Fibroblast of pulmonary artery (primary cell): ENCODE measurements at places on chromosomes 13 and 19.

DNA sequence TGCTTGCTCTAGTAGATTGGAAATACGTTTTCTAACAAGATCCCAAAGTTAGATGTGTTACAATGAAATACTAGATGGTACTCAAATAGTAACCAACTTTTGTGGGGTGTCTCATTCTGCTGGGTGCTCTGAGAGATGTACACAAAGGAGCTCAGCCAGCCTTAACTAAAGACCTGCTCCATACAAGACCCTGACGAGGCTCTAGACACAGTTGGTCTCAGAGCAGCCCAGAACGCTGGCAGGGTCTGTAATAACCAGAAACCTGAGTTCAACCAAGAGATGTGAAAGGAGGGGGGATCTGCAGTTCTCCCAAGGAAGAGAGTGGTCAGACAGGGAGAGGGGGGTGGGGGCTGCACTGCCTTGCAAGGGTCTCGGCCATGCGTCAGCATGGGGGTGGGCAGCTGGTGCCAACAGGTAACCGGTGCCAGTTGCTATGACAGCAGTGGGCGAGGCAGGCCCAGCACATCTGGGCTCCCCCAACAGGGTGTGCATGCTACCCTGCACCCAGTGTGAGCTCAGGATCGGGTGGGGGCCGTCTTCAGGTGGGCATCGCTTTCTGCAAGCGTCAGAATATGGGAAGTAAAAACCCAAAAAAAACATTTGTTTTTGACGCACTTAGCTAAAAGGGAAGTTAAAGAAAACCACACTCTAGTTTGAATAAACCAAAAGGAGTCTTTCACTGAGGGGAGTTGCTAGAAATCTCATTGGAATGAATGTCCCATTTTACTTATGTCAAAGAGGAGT, 68.0 kb upstream of the GPR183 start:
- DNase-seq, result no peak

DNA sequence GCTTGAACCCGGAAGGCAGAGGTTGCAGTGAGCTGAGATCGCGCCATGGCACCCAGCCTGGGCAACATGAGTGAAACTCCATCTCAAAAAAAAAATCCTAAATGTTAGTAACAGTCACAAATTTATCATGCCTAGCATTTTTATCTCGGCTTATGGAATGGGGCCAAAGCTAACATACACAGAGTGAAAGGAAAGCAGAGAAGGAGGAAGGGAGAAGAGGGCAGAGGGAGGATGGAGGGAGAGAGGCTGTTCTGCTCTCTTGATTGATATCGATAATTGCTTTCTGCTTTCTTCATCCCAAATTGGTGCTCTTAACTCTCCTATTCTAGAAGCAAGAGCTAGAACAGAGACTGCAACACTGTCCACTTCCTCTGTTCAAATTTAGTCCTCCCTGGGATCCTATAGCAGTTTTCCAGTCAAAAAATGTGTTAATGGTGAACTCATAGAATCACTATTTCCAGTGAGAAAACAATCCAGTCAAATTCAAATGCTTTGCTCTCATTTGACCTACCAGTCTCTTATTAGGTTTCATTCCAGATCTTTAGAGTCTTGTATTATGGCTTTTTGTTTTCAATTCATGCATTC, 15.8 kb upstream of the TUBGCP3 start:
- DNase-seq, result peak; percentile 53

DNA sequence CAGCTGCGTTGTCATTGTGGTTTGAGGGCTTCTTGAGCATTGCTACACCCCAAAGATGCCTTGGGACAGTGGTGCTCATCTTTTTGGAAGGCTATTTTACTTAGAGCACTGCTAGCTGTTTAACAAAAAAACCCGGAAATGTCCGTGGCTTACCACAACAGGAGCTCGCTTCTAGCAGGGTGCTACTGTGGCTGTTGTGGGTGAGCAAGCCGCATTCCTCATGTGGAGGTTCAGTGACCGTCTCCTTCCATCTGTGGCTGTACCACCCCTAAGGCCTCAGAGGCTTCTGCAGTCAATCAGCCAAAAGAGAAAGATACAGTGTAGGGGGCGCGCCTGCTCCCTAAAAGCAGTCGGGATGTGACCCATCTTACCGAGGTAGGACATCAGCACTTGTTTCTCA, 1004.2 kb downstream of the UQCRFS1 start:
- DNase-seq, result no peak

DNA sequence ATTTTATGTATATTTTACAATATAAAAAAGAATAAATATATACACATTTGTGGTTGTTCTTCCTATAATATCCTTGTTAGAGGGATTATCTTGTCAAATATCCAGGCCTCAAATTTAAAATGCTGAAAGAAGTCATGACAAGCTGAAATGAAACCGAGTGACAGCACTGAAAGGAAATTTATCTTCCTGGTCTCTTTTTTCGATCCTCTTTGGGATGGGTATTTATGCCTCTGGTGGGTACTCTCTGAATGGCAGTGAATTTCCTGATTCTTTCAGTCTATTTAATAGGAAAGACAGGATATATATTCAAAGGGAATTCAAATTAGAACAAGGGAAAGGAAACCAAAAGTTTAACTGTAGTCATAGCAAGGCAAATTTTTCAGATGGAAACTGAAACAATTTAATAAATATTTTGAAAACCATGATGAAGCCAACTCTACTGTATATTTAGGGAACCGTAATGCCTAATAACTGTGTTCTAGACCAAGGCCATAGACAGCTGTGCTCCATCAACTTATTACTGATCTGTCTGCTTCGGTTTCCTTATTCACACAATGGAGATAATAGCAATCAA, 97.9 kb downstream of the DLEU7 start:
- no peak for DNase-seq

DNA sequence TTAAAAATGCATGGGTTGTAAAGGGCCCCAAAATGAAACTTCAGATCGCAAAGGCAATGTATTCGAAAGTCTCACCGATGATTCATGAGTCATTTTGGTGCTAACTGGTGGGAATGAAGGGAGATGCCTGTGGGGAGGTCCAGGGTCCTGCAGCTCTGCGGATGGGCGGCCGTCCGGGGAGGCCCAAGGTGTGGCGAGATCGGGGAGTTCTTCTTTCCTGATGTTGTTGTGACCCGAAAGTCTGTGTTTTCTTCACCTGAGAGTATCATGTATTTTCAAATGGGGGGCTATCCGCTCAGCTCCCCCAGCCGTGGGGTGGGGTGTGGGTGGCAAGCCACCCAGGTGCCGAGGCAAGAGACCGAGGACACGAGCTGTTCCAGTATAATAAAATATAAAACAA, 36.5 kb downstream of the TFDP1 start:
- DNase-seq, result no peak

- DNase-seq, result no peak
These were observed 102.3 kb downstream of the GPC6 start for GRCh38 chr13:93328943-93329342.

DNA sequence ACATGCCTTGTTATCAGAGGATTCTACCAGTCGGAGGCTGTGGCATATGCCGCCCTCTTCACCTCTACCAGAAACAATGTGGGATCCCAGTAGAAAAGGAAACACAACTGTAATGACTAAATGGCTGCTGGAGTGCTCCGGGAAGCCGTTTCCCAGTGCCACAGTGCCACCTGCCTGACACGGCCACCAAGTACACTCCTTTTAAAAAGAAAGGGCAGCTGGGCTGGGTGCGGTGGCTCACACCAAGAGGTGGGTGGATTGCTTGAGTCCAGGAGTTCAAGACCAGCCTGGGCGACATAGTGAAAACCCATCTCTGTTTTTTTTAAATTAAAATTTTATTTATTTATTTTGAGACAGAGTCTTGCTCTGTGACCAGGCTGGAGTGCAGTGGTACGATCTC, 67.3 kb downstream of the TRPM4 start:
- peak; percentile 67 for DNase-seq

DNA sequence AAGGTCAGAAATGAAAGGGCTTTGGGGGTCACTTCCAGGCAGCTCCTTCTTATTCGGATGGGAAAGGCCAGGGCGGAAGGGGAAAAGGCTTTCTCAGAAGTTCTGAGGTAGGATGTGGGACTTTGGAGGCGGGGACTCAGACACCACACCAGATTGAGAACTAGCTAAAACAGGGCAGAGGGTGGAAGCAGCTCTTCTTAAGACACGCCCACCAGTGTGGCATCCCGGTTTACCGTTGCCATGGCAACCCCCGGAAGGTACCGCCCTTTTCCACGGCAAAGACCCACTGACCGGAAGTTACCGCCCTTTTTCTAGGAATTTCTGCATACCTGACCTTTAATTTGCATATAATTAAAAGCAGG, 3.8 kb upstream of the LILRA5 start:
- no peak for DNase-seq

- DNase-seq, result no peak
These were observed 16.4 kb downstream of the PLEKHF1 start for GRCh38 chr19:29681422-29682235.

- DNase-seq, result peak; percentile 68
These were observed 114.3 kb upstream of the SERP2 start for GRCh38 chr13:44259045-44260027.

DNA sequence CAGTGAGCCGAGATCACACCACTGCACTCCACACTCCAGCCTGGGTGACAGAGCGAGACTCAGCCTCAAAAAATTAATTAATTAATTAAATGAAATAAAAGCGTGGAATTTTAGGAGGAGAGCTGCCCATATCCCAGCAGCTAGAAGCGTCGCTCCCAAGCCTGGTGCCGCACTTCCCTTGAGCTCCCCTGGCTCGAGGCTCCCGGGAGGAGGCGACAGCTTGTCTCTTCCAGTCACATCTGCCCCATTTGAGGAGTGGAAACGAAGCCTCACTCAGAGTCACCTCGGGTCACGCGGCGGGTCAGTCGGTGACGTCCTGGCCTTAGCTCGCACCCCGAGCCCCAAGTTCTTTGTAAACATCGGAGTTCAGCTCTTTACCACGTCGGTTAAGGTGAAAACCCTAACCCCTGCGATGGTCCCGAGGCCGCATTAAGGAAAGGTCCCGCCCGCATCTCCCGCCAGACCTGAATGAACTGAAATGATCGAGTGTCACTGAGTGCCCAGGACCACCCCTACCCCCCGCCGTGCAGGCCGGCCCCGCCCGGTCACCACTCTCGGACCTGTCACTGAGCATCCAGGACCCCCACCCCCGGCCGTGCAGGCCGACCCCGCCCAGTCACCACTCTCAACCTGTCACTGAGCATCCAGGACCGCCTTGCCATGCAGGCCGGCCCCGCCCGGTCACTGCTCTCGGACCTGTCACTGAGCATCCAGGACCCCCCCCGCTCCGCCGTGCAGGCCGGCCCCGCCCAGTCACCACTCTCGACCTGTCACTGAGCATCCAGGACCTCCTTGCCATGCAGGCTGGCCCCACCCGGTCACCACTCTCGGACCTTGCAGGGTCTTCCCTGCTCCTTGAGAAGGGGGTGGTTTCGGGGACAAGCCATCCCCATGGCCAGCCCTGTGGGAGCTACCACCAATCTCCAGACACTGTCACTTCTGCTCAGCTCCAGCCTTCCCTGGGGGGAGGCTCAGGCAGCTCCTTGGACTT, 176.9 kb downstream of the KDM4B start:
- DNase-seq, result no peak

DNA sequence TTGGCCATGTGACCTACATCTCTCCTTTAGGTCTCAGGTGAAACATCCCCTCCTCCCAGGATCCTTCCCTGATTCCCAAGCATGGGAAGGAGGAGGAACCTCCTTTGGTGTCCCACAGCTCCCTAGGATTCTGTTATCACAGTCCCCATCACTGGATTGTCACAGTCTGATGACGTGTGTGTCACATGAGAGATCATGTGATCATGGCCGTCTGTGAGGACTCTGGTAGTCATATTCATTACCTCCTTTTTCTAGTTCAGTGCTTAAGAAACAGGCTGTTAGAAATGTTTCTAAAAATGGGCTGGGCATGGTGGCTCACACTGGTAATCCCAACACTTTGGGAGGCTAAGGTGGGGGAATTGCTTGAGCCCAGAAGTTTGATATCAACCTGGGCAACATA, 3.0 kb downstream of the DHX34 start:
- DNase-seq, result no peak

GRCh38 chr19:42558450-42559150, 30.3 kb upstream of the CEACAM1 start:
- no peak for DNase-seq

GRCh38 chr13:42696191-42696590, 85.2 kb upstream of the FAM216B start:
- DNase-seq, result peak; percentile 63

GRCh38 chr19:38661996-38662395, 14.5 kb downstream of the ACTN4 start:
- no peak for DNase-seq

GRCh38 chr19:1780272-1780958, 27.1 kb downstream of the ONECUT3 start:
- DNase-seq, result no peak

GRCh38 chr13:76189882-76190519, 553.9 kb downstream of the LMO7 start:
- no peak for DNase-seq

- no peak for DNase-seq
These were observed 1.9 kb upstream of the NKPD1 start for GRCh38 chr19:45162608-45163143.

DNA sequence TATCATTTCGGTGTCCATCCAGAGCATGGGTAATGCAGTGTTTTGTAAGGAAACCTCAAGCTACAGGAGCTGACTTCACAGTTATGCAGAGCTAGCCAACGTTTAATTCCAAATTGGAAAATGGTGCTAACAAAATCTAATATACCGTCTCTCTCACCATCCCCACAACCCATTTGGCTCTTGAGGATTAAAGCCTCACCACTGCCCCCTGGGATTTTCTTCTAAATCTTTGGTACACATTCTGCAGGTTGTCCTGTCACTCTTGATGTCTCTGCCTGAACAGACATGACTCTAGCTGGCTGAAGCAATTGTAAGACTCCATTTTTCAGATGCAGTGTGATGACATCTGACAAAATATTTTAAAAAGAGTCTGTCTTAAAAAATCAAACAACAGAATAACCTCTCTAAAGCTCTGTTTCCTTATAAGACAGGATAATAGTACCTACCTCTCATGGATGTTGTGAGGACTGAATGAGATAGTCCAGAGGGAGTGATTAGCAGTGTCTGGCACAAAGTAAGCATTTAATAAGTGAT, 451.8 kb downstream of the SUCLA2 start:
- no peak for DNase-seq

GRCh38 chr19:47152632-47153031, 22.0 kb downstream of the SAE1 start:
- DNase-seq, result no peak

GRCh38 chr19:45553464-45553863, 31.1 kb downstream of the OPA3 start:
- DNase-seq, result no peak

DNA sequence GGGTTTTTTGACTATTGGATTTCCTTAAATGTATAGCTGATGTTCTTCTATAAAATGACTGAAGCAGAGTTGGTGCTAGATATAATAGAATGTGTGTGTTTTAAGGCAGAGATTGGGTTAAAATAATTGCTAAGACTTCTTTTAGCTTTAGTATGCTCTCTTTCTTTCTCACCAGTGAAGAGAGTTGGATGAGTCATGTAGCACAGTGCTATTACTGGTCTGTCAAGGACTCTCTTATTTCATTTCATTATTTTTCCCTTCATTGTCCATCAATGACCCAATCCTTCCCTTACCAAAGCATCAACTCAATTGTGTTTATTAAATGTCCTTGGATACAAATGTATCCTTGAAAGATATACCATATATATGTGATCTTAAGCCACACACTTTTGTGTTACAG, 268.9 kb downstream of the IRS2 start:
- peak; percentile 11 for DNase-seq

GRCh38 chr13:25608181-25608580, 236.4 kb downstream of the ATP8A2 start:
- DNase-seq, result no peak

- no peak for DNase-seq
These were observed 19.3 kb downstream of the PLD3 start for GRCh38 chr19:40367577-40368434.
